Dorsolateral prefrontal cortex (tissue), 122 donors: ENCODE measurements at places on chromosomes 16 and 17. TPM values are rescaled to one million over a fixed set of nuclear protein-coding genes. Genes with fewer than 3 reads are reported as not detected.

Gene GALR2
- total RNA-seq: not detected

Gene FOXO3B
- 7.7 TPM for total RNA-seq

Gene GPR142
- total RNA-seq: 1.4 TPM

Gene C16orf74
- 3.3 TPM for total RNA-seq

Gene TNFSF12
- 54.8 TPM for total RNA-seq

Gene ALDH3A1
- total RNA-seq: not detected
